ENCODE measurements at places on chromosomes 5 and 9.
A peak's percentile ranks its signal among the peaks of the same experiment; 100 is the strongest.

DNA sequence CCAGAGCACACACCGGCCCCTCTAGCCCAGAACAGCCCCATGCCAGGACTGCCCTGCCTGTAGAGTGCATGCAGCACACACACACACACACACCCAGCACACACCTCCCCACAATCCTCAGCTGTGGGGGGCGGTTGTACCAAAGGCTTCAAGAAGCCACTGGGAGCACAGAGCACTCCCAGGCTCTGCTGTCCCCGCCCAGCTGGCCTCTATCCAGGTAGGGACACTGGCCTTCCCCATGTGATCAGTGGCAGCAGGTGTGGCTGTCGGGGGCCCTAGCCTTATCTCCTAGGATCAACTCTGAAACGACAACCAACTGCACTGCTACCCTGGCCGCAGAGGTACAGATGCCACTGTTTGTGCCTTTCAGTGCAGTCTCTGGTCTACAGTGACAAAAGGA, 2.0 kb downstream of the ANAPC2 start:
- DNase-seq, result no peak

DNA sequence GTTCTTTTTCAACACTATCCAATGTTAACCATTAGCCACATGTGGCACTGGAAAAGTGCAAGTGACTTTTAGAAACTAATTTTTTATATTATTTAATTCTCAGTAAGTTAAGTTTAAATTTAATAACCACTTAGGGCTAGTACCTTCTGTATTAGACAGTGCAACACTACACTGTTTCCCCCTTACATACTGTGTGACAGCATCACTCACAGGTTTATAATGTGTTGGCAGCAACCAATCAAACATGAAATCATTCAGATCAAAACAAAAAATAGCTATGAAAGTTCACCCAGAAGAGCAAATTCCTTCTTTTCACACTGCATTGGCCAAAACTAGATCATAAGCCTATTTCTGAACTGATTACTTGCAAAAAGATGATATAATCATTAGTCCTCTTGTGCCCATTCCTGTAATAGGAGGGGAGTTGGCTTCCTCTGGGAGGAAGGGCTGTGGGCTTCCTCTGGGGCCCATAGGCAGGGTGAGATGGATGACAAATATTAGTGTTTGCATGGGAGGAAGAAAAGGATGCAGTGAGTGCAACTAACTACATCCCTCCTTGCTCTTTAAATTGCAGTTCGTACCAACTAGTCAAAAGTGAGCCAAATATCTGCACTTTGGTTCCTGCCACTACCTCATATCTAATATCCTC, 708.1 kb upstream of the RGMB start:
- DNase-seq, result no peak

GRCh38 chr5:114192108-114192507, 169.8 kb upstream of the KCNN2 start:
- DNase-seq, result no peak

DNA sequence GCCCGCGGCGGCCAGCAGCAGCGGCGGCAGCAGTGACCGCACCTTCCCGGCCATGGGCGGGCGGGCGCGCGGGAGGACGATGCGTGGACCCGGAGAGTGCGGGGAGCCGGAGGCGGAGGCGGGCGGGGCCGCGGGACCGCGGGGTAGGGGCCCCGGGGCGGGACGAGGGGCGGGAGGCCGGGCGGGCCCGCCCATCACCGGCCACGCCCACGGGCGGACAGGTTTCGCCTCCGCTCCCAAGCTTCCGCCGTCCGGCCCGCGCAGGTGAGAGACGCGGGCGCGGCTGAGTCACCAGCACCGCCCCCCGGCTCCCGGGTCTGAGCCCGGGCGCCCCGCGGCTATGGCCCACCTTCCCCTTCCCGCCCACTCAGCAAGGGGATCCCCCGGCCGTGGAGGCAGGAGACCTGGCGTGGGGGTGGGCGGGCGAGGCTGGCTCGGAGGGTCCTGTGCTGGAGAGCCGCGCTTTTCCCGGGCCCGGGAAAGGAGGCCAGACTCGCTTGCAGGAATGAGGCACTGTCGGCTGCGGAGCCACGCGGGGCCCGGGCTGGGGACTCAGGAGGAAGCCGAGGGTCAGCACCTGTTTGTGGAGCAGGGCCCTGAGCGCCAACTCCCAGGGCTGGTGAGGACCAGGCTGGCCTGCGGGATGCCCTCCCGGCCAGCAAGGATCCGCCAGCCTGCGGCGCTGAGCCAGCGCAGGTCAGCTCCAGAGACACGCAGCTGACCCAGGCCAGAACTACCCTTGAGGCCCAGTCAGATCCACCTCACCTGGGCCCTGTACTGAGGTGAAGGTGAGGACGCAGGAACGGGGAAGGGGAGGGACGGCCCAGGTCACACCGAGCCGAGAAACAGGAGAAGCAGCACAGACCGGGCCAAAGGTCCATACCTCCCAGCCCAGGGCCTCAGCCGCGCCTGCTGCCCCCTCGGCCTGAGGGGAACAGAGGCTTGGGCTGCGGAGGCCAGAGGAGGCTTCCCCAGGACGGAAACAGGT, at the start of gene ENTPD2:
ENTPD2 (minus strand) TSS at position 118 of the 988 bp plus-strand sequence; CDS start at position 54, 64 bp downstream.
- peak; percentile 16 for DNase-seq

- no peak for DNase-seq
Observed at GRCh38 chr5:132979367-132979940, 16.0 kb upstream of the AFF4 start.

- DNase-seq, result no peak
Observed at GRCh38 chr5:138305797-138306196, 25.8 kb downstream of the CDC25C start.

DNA sequence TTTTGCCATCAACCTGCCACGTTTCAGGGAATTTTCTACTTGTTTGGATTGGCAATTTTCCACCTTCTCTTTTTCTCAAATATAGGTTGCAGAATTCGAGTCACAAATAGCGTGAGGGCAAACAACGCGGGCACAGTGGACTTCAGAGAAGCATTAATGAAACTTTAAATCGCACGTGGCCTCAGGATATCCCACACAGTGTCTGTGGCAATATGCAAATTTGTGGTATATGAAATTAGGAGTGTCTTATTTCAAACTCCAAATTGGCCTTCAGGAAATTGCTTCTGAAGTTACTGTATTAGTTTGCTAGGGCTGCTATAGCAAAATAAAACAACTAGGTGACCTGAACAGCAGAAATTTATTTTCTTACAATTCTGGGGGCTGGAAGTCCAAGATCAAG, 91.2 kb downstream of the MTRR start:
- DNase-seq, result no peak

- no peak for DNase-seq
Observed at GRCh38 chr5:179263391-179264052, 81.7 kb downstream of the ADAMTS2 start.

DNA sequence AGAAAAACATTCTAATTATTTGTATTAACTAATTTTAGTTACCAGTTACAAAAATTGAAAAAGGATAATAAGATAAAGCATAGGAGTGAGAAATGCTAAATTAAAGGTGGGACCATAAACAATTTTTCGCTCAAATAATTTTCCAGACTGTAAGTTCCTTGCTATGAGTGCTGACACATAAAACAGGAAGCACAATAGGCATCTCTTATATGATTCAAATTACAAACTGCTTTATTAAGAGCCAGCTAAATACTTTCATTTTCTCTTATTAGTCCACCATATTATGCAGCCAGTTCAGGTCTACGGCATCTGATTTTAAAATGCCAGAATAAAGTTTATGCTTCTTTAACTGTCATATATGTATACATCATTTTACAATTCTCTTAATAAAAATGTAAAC, 4.4 kb downstream of the RC3H2 start:
- DNase-seq, result no peak

- DNase-seq, result no peak
Observed at GRCh38 chr5:73663161-73663859, 37.3 kb downstream of the ARHGEF28 start.

- no peak for DNase-seq
Observed at GRCh38 chr9:124779368-124780059, 2.6 kb downstream of the OLFML2A start.

DNA sequence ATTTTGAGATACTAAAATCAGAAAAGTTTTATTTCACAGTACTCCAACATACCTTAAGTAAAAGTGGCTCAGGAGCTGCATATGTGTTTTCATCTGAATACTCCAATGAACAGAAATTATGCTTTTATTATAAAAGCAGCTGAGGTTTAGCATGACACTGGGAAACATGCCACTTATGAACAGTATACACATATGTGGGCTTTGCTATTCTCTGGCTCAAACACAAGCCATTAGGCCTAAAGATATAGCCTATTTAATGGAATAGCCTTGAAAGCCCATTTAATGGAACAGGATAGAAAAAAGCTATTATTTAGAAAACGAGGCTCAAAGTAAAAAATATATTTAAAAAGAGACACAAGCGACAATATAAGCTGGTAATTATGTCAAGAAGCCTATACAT, 74.1 kb downstream of the SLC38A9 start:
- no peak for DNase-seq

DNA sequence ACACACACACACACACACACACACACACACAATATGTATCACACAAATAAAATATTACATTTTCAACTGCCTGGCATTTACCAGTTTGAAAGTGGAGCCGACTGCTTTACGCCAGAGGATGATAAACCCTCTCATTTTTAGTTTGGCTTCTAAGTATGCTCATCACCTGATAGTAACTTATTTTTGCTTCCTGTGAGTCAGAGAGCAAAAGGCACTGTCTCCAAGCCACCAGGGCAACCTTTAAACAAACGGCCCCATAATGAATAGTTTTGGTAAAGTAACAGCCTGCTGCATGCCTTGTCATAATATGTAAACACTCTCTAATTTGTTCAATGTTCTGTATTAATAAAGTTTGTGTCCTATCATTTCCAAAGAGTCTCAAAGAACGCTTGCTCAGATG, 26.9 kb downstream of the KLF4 start:
- DNase-seq, result no peak

- DNase-seq, result no peak
Observed at GRCh38 chr5:14545308-14545707, 36.3 kb upstream of the OTULINL start.

DNA sequence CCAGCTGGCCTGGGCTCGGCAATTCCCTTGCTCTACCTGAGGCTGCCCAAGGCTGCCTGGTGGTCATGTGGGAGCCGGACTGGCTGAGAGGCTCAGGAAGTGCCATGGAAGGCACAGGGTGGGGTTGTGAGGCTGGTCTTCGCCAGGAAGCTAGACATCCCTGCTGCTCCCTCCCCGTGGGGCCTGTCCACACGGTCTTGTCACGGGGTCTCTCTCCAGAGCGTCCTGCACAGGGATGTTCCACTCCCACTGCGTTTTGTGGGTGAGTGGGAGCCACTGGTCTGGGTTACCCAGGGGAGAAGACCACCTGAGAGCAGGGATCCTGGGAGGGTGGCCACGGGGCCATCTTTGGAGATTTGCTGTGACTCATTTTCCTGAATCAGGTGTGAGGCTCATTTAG, 11.6 kb downstream of the GADD45G start:
- DNase-seq, result no peak

DNA sequence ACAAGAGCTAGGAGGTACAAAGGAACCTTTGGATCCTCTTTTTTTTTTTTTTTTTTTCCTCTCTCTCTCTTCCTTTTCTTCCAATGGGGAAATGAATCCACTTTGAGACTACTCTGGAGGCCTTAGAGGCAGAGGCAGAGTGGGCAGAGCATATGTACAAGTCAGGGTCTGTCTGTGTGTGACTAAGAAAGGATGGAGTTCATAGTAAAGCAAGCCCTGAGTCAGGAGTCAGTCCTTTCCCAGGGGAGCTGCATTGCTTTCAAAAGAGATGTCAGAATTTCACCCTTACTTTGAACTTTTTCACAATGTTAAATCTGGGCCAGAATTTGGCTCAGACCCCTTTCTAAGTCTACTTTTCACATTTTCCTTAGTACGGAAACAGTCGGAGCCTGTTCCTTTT, 792.4 kb upstream of the C9orf72 start:
- DNase-seq, result no peak

DNA sequence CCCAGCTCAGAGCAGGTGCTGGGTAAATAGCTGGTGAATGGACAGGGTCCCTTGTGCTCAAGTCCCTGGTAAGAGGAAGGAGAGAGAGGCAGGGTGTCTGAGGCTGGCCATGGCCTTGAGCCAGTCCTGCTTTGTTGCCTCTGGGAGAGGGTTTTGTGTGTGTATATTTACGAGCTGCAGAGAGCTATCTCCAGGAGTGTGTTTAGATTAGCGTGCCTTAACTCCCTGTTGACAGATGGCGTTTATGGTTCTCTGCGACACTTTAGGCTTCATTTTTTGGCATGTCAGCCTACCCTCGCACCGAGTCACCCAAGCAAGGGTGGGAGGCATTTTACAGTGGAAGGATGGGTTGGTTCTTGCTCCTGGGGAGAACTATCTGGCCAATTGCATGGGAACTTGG, 22.2 kb downstream of the HMCN2 start:
- DNase-seq, result no peak

- no peak for DNase-seq
Observed at GRCh38 chr5:1549475-1550030, 25.8 kb upstream of the LPCAT1 start.

DNA sequence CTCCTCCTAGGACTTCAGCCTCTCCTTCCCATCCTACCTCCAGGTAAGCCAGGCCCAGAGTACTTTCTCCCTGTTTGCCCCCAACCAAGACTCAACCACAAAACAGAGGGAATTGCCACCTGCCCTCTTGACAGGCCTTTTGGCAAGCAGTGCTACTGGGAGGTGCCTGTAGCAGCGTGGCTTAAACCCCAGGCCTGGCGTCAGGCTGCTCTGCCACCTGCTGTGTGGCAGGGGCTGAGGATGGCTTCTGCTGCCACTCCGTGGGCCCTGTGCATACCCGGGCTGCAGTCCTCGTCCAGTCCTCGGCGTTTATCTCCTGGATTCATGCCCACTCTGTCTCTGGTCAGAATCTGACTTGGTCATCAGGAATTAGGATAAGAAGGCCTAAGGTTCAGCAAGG, 163.1 kb downstream of the PAX5 start:
- DNase-seq, result no peak

GRCh38 chr5:171549274-171549673, 129.8 kb downstream of the FGF18 start:
- no peak for DNase-seq

DNA sequence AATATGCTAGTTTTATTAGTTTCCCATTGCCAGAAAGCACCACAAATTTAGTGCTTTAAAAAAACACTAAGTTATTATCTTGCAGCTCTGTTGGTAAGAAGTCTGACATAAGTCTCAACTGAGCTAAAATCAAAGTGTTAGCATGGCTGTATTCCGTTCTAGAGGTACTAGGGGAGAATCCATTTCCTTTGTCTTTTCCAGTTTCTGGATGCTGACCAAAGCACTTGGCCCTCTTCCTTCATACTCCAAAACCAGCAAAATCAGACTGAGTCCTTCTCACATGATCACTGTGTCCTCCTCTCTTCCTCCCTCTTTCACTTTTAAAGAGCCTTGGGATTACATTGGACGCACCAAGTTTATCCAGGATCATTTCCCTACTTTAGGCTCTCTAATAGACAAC, 9.5 kb downstream of the CDH18 start:
- no peak for DNase-seq

- no peak for DNase-seq
Observed at GRCh38 chr9:75213765-75214164, 125.5 kb downstream of the OSTF1 start.

DNA sequence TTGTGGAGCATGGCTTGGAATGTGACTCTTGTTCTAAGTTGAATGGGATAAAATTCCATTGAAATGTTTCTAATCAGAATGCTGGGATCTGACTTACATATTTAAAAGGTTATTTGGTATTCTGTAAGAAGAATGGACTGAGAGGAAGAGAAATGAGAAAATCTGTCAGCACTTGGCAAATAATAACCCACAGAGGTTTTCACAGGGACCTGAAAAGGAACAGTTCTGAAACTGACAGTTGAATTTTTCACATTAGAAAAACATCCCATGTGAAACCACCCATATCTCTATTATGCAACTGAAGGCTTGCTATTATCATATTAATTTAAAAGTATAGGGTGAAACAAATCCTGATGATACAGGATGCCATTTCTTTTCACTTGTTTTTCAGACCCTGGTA, 302.7 kb downstream of the EPB41L4A start:
- DNase-seq, result no peak

Measured in stimulated activated naive CD4-positive, alpha-beta T cell treated with Interleukin-2 at 50 U/mL for 16 hours (primary cell).